ENCODE measurements at places on chromosomes 11 and 22.
A peak's percentile ranks its signal among the peaks of the same experiment; 100 is the strongest.

DNA sequence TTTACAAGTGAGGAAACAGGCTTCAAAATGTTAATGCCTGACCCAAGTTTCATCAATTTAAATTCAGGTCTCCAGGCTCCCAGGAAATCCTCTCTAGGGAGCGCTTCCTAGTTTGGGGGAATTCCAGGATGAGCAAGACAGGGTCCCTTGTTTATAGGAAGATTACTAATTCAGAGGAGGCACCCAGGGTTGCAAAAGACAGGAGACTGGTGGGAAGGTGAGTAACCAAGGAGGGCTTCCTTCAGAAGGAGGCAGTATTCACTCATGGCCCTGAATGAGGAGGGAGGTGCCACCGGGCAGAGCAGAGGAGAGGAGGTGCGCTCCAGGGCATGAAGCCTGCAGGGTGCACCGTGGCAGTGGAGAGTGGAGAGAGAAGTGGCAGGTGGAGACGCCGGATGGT is 1.6 kb downstream of the TMEM132A start:
- peak; percentile 86 for DNase-seq

DNA sequence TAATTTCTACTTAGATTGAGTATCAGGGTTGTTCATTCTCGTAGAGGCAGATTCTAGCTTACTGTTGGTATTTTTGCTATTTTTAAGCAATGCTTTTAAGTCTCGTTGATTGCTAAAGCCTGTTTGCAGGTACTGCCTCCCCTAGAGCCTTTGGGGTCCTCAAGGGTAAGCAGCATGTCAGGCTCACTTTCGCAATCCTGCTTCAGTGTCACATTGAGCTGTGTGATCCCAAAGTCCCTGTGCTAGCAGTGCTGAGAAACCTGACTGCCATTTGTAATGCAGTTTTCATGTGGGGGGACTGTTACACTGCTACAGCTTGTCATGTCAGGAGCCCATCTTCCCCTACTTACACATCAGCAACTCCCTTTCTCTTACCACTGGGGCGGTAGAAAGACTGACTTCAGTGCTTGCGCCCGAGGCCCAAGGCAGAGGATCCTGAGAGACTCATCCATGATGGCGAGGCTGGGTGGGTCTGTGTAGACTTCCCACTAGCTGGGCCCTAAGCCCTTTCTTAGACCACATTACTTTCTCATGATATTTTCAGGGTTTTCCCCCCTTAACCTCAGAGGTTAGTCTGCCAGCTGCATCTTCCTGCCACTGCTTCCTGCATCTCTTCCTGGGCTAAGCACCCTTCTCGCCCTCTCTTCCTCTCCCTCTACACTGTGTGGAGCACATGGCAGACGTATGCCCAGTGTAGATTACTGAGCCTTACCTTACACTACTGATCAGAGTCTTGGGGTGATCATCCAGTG is 40.8 kb upstream of the ST14 start:
- DNase-seq = no peak

- DNase-seq = no peak
Observed at GRCh38 chr22:45640291-45640940, 31.2 kb upstream of the ATXN10 start.

DNA sequence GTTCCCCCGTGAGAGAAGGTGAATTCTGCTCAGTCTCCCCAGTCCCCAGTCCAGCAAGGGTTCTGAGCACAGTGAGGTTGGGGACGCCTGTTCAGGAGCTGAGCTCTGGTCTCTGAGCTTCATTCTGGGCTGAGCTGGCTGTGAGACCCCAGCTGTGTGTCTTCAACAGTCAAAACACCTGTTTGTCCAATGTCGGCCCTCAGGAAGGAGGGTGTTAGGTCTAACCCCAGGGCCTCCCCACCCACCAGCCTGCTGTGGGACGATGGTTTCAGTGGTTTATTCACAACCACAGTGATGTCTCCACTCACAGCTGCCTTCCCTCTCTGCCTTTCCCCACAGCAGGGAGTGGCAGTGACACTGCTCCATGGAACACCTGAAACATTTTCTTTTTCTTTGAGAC is 1282.9 kb downstream of the TBC1D22A start:
- DNase-seq = no peak

DNA sequence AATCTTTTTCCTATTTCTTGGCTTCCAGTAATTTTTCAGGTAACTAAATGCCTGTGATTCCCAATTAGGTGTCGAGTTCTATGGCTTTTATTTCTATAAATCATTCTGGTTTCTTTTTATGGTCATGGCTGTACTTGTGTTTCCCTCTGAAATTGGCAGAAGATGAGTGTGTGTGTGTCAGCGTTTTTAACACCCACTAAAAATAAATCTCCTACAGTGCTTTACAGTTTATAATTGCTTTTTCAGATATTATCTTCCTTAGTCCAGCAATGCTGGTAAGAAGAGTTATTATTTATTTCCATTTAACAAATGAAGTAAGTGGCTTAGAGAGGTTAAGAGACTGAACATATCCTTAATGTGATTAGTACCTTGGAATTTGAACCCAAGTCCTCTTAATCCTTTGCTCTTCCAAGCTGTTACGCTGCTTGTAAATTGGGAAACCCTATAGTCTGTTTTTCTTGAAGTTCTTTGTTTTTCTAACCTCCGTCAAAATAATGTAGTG is 125.2 kb downstream of the TEAD1 start:
- no peak for DNase-seq

GRCh38 chr11:12692229-12693075 is 18.2 kb downstream of the TEAD1 start:
- peak; percentile 80 for DNase-seq

DNA sequence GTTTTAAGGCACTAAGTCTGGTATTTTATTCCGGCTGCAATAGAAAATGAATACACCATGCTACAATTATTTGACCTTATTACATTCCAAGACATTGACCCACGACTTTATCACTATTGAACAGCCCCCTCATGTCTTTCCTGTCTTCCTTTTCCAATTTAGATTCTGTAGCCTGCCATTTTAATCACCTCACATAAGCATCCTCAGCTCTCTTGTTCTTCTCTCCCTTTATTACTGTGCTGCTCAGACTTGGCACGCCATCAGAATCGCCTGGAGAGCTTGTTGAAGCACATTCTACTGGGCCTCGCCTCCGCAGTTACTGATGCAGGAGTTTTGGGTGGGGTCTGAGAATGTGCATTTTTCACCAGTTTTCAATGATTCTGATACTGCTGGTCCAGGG is 38.7 kb upstream of the SWAP70 start:
- no peak for DNase-seq

- no peak for DNase-seq
Observed at GRCh38 chr11:22130462-22131053, 62.3 kb upstream of the ANO5 start.

- no peak for DNase-seq
Observed at GRCh38 chr22:17984114-17984513, 40.2 kb downstream of the MICAL3 start.

GRCh38 chr11:47986742-47987141 is 6.4 kb downstream of the PTPRJ start:
- DNase-seq = peak; percentile 40

- no peak for DNase-seq
Observed at GRCh38 chr22:19002684-19003038, 66.6 kb upstream of the PRODH start.

- no peak for DNase-seq
Observed at GRCh38 chr22:44086271-44087088, 62.4 kb downstream of the PARVB start.

- DNase-seq = no peak
Observed at GRCh38 chr11:35121326-35121865, 17.6 kb upstream of the CD44 start.

DNA sequence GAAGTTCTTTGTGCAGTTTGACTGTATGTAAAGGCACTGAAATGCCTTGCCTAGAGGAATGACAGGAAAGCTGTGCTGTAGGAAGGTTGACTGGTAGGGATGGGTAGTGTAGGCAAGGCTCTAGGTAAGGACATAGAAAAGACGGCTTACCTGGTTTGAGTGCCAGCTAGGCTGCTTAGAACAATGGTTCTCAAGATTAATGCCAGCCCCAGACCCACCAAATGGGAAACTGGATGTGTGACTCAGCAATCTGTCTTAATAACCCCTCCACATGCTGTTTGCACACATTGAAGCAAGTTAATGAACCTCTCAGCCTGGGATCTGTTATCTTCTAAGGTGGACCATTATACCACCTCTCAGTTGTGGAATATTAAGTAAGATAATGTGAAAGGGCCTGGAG is 3.7 kb downstream of the RPS3 start:
- no peak for DNase-seq

DNA sequence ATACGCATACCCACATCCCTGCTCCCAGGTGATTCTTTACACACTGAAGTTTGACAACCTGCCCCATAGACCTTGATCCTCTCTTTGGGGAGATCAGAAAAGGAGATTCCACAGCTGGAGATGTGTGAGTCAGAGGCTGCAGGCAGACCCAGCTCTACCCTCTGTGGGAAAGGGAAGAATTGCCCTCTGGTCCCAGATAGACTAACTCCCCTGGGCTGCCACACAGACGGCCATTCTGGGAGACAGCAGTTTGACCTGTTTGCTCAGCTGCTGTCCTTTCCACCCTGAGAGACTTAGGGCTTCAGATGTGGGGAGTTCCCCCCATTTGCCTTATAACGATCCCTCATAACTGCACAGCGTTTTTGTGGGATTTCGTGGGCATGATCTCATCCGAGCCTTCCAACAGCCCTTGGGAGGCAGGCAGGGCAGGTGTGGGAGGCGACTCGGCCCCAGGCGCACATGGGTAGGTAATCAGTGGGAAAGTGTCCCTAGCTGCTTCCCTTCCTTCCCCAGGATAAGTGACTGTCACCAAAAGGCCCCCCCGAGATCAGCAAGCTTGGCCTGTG is 14.1 kb downstream of the FAM83F start:
- no peak for DNase-seq

GRCh38 chr11:115660030-115660805 is 156.0 kb upstream of the CADM1 start:
- DNase-seq = no peak

DNA sequence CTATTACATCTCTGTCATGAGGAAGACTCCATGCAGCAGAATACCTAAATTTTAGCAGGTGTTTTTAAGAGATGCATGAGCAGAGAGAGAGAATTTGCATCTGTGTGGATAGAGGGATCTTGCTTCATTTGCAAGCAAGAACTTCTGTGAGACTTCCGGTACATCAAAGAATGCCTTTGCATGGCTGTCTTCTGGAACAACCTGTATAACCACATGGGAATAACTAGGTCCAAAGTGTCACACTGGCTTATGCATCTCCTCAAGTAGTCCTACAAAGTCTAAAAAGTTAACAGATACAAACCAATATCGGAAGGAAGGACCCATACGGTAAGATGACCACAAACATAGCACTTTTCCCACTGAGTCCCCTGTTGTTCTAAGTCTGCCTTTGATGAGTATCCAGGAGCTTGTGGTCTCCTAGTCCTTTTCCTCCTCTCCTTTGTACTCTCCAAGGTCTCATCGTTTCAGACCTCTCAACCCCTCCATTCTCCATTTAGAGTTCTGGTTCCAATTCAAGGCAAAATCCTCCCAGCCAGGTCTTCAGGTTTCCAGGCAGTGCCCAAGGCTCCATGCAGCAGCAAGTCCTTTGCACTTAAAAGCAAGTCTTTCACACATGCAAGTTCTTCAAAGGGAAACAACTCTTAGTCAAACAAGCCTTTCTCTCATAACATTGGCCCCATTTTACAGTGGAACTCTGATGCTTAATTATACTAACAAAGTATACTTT is 581.7 kb upstream of the ARHGAP42 start:
- no peak for DNase-seq

DNA sequence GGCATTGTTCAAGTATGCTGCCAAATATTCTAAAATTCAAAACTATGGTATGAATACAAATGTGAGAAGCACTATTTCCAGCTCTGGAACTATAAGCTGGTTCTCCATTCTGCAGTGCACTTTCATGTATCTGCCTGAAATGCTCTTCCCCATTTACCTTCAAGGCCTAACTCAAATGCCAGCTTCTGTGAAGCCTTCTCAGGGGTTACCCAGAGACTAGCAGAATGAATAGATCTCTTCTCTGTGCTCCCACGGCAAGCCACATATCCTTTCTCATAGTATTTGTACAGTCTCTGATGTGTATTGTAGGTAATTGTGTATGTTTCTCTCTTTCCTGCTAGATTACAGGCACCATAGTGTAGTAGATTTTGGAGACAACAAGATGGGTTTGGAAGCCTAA is 4.1 kb downstream of the HOATZ start:
- no peak for DNase-seq

DNA sequence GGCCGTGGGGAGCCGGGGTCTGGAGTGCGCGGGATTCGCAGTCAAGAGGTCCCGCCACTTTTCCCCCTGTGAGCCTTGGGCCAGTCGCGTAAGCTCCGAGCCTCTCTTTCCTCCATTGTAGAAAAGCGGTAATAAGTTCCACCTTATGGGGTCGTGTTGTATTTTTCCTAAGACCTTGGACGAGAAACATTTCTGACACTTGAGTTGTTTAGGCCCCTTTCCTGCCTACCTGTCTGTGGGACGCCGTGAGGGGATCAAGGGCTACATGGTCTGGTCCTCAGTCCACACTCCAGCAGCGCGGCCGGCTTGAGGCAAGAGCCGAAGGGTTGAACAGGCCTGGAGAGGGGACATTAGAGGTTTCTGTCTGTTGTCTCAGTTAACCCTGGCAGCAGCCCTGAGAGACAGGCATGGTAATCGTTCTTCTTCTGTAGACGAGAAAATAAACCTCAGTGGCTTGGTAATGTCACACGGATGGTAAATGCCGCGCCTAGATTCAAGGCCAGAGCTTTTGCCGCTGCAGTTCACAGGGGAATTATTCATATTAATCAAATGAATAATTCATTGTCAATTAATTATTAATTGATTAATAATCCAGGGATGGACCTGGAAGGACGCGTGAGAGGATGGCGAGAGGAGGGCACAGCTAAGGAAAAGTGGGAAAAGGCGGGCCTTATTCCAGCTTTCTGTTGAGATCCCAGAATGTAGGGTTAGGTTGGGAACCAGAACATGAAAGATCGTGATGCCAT is 545 bp downstream of the FEN1 start:
- DNase-seq = no peak

- DNase-seq = no peak
Observed at GRCh38 chr11:46999217-46999616, 62.7 kb downstream of the CSTPP1 start.

Data from kidney glomerular epithelial cell (primary cell).